ENCODE measurements at places on chromosomes 1 and 21.
A peak's percentile ranks its signal among the peaks of the same experiment; 100 is the strongest.

- no peak for DNase-seq
Measured at GRCh38 chr1:230427981-230428380, 1.8 kb upstream of the PGBD5 start.

DNA sequence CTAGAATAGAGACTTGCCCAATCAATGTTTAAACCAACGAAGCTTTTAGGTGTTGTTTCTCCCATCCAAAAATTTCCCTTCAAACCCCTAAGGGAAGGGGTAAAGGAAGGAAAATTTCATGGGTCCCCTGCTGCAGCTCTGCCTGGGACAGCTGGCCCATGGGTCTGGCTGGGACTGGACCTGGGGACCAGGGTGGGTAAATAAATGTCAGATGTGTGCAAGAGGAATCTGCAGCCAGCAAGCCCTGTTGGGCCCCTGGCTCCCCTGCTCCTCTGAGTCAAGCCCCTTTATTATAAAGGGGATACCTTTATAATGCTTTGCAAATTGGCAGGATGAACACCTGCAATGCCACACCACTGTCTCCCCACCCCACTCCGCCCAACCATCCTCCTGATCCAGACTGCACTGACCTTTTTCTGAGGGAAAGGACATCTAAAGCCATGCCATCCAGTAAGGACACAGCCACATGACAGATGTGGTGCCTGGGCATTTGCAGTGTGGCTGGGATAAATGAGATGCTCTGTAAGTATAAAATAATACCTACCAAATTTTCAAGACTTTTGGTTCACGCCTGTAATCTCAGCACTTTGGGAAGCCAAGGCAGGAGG is 1.9 kb upstream of the TMEM125 start:
- no peak for DNase-seq

DNA sequence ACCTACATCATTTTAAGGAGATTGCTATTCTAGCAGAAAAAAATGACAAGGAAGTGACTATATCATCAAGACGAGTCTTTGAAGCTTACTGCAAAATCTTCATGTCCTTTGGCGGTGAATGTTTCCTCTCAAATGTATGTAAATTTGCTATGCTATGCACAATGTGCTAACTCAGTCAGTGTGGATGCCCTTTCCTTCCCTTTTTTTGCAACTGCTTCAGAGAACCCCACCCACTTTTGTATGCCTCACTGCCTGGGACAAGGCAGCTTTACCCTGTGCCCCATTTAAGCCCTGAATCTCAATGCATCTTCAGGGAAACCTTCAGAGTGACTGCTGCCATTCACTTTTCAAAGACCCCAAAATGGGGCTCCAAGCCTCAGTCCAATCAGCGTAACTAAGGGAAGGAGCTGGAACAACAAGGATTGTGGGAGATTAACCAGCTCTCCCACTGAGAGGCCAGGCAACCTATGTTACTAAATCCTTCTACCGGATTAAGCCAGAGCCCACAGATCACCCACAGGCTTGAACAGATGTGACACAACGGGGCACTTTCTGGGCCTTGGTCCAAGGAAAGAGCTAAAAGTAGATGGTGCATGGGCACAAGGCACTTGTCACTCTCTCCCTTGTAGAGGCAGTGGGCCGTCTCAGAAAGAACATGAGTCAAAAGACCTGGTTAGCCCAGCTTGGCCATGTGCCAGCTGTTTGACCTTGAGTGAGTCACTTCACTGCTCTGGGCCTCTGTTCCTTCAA is 154.4 kb downstream of the PLPP3 start:
- no peak for DNase-seq

- no peak for DNase-seq
Measured at GRCh38 chr1:145916745-145917144, 1.8 kb downstream of the PEX11B start.

- DNase-seq: no peak
Measured at GRCh38 chr1:34128186-34128889, 36.7 kb downstream of the CSMD2 start.

DNA sequence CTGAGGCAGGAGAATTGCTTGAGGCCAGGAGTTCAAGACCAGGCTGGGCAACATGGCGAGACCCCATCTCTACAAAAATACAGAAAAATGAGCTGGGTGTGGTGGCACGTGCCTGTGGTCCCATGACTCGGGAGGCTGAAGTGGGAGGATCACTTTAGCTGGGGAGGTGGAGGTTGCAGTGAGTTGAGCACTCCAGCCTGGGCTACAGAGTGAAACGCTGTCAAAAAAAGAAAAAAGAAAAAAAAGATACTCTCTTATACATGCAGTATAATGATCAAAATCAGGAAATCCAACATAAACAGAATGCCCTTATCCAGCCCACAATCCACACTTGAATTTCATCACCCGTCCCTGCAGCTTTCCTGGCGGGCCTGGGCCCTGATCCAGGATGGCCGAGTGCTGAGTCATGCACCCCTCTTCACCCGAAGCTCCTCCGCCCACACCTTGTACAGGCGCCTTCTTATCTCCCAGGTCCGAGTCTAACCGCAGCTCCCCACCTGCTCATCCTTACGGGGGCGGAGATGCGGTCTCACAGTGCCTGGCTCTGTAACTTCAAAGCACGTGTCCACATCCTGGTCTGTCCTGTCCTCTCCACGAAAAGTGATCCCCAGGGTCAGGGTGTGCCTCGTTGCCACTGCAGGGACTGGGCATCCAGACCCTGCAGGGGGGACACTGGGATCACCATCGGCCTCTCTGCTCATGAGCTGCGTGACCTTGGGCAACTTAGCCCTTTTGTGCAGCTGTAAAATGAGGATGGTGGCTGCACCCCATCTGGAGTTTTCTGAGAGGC is 120.2 kb upstream of the SLC45A1 start:
- no peak for DNase-seq

- no peak for DNase-seq
Measured at GRCh38 chr1:70948396-70949017, 99.1 kb downstream of the PTGER3 start.

DNA sequence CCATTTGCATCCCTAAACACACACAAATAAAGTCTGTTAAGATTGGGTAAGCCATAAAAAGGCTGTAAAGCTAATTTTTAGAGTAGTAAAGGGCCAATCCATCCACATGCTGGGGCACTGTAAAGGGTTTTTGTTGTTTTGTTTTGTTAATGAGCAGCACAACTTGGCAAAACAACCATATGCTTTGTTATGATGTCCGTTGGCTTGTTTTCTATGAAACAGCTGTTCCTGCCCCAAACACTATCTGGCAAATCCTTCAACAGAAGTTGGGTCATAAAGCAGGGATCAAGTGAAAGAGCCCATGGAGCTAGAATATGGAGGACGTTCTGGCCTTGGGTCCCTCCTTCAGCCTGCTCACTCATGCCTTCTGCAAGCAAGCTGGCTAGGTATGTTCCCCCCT is 183.6 kb downstream of the APP start:
- DNase-seq: no peak

DNA sequence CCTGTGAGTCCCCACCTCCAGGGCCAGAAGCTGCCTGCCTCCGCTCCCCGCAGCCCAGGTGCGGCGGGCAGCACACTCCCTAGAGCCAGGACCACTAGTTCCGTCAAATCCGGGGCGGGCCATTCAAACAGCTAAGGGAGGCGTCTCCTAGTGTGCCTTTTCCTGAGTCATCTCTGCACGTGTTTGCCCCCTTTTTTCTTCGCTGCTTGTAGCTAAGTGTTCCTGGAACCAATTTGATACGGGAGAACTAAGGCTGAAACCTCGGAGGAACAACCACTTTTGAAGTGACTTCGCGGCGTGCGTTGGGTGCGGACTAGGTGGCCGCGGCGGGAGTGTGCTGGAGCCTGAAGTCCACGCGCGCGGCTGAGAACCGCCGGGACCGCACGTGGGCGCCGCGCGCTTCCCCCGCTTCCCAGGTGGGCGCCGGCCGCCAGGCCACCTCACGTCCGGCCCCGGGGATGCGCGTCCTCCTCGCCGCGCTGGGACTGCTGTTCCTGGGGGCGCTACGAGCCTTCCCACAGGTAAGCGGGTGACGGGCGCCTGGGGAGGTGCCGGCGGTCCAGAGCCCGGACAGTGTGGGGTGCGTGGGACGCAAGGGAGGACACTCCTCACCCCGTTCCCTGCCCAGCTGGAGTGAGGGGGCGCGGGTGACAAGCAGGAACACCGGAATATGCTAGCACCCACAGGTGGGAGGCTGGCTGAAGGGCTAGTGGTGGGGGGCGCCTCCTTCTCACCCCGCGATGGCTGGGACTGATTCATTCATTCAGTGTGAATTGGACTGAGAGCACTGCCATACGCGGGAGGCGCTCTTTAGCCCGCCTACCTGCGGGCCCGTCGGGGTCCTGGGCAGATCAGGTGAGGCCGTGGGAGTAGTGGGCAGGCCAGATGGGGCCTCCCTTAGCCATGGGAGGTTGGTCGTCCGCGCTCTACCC is at the start of gene TNFRSF8:
Gene TNFRSF8, plus strand, starts transcription at position 163 of the 932 bp plus-strand sequence. Its CDS starts 296 bp downstream, at position 459.
- no peak for DNase-seq

GRCh38 chr1:63797056-63797726 is 23.4 kb downstream of the ROR1 start:
- DNase-seq: no peak

GRCh38 chr1:86596224-86596623 is 49.3 kb downstream of the CLCA4 start:
- DNase-seq: no peak

DNA sequence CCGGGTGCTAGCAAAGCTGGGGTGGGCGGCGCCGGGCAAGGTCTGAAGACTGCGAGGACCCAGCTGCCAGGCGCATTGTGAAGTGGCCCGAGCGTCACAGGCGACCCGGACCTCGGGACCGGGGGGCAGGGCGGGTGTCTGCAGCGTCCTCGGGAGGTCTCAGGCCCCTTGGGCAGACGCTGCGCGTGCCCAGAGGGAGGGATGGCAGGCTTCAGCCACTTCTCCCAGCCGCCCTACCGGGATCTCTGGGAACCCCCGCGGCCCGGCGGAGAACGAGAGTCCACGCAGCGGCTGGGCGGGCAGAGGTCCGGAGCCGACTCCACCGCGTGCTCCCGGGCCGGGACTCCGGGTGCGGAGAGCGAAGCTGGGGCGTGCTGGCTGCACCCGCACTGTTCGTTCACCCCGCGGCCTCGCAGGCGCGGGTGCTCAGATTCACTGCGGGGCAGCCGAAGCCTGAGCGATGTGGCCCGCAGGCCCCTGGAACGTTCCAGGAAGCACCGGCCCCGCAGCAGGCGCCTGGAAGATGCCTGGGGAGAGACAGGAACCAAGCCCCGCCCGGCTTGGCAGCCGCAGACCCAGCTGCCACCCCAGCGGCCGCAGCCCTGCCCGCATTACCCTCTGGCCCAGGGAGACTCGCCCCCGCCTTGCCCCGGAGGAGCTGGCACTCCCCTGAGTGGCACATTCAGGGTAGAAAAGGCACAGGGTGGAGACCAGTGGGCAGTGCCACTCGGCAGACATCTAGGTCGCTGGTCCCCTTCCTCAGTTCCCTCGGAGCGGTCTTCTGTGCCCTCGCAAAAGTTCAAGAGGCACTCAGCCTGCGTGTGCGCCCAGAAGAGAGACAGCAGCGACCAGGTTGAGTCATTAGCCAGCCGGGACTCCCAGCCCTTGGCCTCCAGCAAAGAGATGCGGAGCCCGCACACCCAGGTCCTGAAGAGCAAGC is at the start of gene CCDC185:
Gene CCDC185, plus strand, starts transcription at position 141 of the 940 bp plus-strand sequence. Its CDS starts 61 bp downstream, at position 202.
- no peak for DNase-seq

GRCh38 chr1:55140546-55140983 is 74.6 kb downstream of the USP24 start:
- peak; percentile 71 for DNase-seq

DNA sequence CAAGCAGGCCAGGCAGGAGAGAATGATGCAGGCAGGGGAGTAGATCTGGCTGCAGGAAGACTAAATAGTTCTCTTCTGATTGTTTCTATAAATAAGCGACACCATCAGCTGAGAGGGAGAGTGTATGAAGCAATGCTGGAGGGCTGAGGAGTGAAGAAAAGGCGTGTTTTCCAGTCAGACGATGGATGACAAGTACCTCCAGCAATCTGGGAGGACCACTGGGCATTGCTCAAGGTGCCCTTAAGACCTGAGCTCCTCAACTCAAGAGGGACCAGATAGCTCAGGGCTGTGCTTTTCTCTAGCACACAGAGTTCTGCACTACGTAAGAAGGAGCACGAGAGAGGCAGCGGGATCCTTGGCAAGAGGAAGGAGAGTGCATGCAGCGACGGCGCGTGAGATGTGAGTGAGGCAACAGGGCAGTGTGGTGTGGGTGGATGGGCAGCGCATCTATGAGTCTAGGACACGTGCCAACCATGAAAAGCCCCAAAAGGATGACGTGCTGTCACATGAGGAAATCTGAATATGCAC is 36.0 kb downstream of the PABPC4 start:
- DNase-seq: no peak

DNA sequence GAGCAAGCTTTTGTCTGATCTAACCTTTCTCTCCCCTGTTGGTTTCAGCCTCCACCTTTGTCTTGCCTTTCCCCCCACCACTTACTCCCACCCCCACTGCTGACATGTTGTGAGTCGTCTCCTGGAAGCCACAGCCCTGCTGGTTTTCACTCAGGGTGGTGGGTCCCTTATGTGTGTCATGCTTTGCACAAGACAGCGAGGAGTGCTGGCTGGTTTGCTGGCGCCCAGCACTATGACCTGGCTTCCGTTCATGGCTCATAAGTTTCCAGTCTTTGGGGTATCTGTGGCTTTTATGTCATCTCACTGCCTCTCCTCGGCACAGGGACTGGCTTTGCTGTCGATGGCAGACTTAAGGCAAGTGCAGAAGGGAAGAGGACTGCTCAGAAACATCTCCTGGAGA is 177.7 kb downstream of the KIF26B start:
- DNase-seq: no peak

DNA sequence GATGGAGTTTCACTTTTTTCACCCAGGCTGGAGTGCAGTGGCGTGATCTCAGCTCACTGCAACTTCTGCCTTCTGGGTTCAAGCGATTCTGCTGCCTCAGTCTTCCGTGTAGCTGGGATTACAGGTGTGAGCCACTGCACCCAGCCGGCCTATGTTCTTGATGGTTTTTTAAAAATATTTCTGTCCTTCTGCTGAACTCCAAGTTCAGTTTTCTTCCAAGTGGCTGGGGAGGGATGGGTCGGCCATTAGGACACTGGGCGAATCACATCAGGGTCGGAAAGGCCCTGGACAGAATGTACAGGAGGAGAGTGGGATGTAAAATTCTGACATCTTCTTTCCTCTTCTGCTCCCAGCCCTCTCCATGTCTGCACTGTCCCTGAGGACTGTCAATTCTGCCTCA is 289.6 kb downstream of the PTPRU start:
- no peak for DNase-seq

GRCh38 chr1:81296601-81297000 is 504.1 kb upstream of the ADGRL2 start:
- DNase-seq: no peak

GRCh38 chr1:60413091-60413490 is 339.5 kb upstream of the C1orf87 start:
- DNase-seq: no peak

DNA sequence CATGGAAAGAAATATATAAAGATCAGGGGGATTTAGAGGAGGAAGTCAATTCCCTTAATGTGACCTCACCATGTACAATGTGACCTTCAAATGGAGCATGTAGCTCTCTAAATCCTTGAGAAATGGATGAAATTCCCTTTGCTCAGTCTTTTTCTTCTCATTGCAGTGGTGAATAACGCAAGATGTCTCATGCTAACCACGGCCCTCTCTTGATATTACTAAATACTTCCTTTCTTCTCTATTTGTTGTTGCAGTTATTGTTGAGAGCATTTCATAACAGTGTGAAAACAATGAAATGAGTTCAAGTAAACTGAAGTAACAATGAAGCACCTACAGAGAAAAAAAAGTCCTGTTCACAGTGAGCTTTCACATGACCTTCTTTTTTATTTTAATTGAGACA is 55.6 kb downstream of the ZNF281 start:
- DNase-seq: no peak

Data from CD4-positive, alpha-beta memory T cell (primary cell).